ENCODE measurements at places on chromosomes 5 and 9.

GRCh38 chr9:126236273-126236672 lies 90.4 kb upstream of the MVB12B start:
- no peak for DNase-seq

DNA sequence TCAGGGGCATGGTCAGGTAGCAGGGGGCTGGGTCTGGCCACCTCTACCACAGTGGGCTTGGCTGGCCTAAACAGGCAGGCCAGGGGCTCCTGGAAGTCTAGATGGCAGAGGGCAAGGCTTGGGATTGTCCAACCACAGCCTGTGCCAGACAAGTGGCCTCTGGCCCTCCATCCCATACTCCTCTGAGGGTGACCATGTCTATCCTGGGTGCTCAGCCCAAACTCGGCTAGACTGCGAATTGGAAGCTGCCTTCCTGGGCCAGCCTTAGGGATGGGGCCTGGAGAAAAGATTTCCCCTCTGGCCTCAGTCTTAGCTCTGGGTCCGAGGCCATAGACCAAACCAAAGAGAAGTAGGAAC lies 110.5 kb downstream of the PHF2 start:
- no peak for DNase-seq

GRCh38 chr5:145887976-145888574 lies 15.3 kb upstream of the GRXCR2 start:
- DNase-seq: no peak

GRCh38 chr5:30112867-30113266 lies 1080.6 kb upstream of the CDH6 start:
- DNase-seq: no peak

All from activated naive CD8-positive, alpha-beta T cell treated with anti-CD3 and anti-CD28 coated beads, Interleukin-2, amount 10 ng/mL, durations not matched to agents 7 days and 5 days (primary cell).